ENCODE measurements at places on chromosomes 11 and 22.

DNA sequence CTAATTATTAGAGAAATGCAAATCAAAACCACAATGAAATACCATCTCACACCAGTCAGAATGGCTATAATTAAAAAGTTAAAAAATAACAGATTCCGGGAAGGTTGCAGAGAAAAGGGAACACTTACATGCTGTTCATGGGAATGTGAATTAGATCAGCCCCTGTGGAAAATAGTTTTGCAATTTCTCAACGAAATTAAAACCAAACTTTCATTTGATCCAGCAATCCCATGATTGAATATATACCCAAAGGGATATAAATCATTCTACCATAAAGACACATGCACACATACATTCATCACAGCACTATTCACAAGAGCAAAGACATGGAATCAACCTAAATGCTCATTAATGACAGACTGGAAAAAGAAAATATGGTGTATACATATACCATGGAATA, 32.5 kb downstream of the NOX4 start:
- no peak for DNase-seq

- no peak for DNase-seq
These were observed 10.0 kb downstream of the BCL2L13 start for GRCh38 chr22:17648569-17648968.

DNA sequence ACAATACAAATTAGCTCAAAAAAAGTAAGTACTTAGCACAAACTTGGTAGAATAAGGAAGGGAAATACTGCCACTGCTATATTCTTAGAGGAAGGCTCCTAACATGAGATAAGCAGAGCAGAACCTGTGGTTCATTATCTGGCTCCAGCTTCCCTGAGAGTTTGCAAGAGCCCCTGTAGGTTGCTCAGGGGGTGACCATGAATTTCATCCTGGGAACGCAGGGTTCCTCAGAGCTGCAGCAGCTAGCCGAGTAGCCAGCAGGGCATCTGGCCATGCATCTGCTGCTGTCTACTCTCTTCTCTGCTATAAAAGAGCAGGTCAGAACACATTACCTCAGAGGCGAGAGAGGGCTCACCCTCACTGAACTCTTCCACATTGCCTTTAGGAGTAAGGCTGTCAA, 67.3 kb downstream of the TRPC6 start:
- no peak for DNase-seq

DNA sequence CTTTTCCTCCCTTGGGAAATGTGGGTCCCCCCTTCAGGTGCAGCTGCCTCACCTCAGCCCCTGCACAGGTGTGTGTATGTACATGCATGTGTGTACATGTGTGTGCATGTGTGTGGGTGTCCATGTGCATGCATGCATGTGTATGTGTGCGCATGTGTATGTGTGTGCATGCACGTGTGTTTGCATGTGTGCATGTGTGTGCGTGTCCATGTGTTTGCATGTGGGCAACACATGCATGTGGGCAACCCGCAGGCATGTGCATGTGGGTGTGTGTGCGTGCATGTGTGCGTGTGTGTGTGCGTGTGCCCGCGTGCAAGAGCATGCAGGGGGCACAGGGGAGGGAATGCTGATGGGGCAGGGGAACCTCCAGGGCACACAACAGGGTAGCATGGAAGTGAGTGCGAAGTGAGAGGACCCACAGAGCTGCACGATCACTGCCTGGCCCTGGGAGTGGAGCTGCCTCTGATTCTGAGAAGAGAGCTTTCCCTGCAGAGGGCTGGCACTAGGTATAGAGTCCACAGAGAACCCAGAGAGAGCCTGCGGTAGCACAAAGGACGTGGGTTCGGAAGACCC, 14.6 kb upstream of the BAIAP2L2 start:
- DNase-seq, result no peak
